ENCODE measurements at places on chromosomes 1 and 21.

DNA sequence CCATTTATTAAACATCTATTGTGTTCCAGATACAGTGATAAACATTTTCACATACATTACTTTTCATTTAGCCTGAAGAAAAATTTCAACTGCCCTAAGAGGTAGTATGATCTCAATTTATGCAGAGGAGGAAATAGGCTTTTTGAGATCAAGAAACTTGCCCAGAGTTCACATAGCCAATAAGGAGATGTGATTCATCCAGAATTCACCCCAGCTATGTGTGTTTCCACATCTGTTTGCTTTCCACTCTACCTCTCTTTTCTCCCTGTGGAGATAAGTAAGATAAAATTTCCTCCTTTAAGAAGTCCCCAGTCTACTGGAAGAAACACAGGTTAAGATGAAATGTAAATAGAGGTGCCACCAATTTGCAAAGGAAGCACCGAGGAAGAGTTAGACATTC is 199.7 kb upstream of the C8B start:
- DNase-seq: no peak

DNA sequence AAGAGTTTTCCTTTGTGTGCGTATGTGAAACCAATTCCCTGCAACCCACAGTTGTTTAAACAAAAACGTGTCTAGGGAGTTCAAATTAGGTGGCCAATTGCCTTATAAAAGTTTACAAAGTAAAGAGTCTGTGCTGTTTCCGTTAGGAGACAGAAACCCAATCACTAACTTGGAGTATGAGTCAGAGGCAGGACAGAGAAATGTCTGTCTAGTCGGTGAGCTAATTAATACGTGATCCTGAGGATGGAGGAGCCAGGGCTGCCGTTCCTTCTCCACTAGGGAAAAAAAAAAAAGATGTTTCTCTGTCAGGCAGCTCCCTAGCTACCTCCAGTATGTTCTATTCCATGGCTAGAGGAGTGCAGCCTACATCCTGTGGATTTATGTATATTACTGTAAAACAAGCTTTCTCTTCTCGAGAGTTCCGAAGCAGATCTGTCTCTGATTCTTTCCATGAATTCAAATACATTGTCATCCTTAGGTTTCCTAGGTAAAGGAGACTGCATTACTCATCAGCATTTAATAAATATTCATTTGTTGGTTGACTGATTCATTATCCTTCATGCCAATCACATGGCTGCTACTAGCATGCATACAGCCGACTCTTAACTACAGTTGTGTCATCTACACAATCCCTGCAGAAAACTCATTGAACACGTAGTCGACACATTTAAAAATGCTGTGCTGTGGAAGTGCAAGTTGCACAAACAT is 430.6 kb downstream of the KIF26B start:
- no peak for DNase-seq

- peak; percentile 81 for DNase-seq
Measured at GRCh38 chr1:45687754-45688740, at the start of gene TMEM69. Gene TMEM69 (plus strand): TSS chr1:45688181. CDS start chr1:45691069, 2,888 bp downstream.

DNA sequence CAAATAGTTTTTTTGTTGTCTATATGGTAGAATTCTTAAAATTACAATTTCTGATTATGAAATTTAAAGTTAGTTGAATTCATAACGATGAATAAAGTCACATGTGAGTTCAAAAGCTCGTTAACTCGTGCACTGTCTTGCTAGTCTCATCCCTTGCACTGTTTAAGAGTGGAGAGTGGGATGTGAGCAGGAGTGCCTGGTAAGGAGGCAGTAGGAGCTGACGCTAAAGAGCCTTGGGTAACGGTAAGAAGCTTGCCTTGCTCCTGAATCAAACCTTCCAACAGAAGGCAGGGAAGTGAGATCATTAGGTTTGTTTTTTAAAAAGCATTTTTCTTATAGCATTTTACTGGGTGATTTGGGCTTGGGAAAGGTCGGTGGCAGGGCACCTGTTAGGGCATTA is 2.3 kb upstream of the FASLG start:
- no peak for DNase-seq
